Stimulated activated CD4-positive, alpha-beta T cell treated with anti-CD3 and anti-CD28 coated beads, TNF-alpha, amount 100 ng/mL, for 4 hours (primary cell): ENCODE measurements at places on chromosomes 5 and 9.

DNA sequence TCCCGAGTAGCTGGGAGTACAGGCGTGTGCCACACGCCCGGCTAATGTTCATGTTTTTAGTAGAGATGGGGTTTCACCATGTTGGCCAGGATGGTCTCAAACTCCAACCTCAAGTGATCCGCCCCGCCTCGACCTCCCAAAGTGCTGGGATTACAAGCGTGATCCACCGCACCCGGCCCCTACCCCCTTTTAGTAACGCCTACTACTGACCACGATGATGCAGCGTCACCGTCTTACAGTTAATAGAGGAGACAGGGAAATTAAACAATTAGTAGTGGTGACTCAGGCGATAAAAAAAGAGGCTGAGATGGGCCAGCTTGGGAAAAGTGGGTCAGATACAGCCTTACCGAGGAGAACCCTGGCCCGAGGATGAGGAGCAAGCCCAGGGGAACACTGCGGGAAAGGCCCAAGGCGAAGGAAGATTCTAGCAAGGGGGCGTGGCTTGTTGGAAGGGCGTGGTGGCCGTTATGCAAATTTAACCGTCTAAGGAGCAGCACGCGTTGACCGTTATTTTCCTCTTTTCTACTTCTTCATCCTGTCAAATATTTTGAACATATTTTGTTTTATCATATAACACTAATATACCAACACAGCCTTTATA lies 1.6 kb upstream of the SETX start:
- DNase-seq = no peak

GRCh38 chr9:120423812-120424211 lies 156.2 kb downstream of the CDK5RAP2 start:
- DNase-seq = no peak

DNA sequence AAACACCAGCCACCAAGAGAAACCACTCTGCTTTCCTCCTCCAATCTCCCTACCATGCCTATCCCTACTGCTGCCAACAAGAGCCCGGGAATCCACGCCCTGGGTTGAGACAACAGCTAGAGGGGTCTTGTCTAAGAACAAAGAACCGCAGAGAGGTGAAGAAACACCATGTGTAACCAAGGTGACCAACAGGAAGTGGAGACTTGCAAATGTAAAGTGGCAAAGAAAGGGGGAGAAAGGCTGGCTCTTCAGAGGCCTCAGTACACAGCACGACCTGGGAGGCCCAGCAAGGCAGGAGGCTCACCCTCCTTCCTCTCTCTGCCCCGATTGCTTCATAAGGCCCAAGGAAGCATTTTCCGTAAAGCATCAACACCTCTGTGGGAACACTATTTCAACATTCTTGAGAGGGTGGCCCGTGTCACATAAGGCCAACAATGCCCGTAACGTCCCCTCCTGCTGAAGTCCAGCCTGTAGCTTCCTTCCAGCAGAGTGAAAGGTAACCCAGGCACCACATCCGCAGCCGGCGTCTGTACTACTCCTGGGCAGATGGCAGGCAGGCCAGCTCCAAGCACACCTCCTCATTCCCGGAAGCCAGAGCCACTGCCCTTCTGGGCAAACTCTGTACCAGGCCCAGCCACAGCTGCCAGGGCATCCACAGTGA lies 18.3 kb downstream of the CCNJL start:
- no peak for DNase-seq

- DNase-seq = no peak
Measured at GRCh38 chr5:138339464-138339863, 1.4 kb downstream of the FAM53C start.

GRCh38 chr5:38414348-38414747 lies 142.1 kb downstream of the LIFR start:
- DNase-seq = no peak

GRCh38 chr5:52989781-52990527 lies 802 bp downstream of the ITGA2 start:
- no peak for DNase-seq

DNA sequence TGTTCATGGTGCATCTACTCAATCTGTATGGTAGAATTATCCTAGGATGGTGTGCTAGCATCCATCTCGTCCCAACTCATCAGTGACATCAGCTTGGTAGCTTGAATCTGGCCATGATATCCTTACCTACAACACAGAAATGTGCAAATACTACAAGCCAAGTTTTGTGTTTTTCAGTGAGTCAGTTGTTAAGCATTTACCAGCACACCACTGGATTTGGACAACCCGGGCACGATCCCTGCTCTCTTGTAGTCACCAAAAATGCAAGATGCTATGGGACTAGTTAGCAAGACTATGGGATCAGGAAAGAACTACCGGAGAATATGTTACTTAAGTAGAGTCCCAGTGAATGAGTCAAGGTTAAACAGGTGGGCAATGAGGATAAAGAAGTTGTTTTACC lies 32.1 kb upstream of the ZNF354B start:
- DNase-seq = no peak

- DNase-seq = no peak
Measured at GRCh38 chr9:108664309-108665255, 191.2 kb downstream of the ACTL7B start.

- DNase-seq = no peak
Measured at GRCh38 chr5:168746893-168747640, 167.9 kb upstream of the PANK3 start.

- no peak for DNase-seq
Measured at GRCh38 chr5:24823625-24824024, 178.8 kb upstream of the CDH10 start.

DNA sequence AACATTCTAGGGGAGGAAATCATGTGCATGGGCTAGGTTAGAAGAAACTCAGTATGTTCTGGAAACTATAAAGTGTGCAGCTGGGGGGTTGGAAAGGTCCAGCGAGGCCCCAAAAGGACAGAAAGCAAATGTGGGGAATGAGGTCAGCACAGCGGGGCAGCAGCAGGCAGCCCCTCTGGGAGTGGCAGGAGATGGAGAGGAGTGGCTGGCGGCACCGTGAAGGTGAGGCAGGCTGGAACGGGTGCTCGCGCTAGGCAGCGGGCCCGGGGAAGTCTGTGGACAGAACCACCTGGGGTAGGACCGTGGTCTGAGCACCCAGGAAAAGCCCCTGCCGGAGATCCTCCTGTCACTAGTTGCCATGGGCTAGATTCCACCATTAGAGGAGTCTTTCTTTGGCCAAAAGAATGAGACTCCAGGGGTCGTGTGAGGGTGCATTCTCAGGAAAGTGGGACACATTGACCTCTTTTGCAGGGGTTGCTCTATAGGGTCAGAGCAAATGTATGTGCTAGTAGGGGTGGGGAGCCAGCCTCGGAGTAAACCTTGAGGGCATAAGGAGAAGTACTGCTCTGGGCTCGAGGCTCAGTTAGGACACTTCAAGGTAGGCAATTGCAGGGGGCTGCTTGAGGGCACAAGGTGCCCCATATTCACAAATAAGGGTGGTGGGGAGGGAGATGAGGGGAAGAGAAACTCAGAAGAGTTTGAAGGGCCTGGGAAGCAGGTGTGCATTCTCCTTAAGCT lies 61.2 kb downstream of the IL6ST start:
- DNase-seq = no peak

- DNase-seq = no peak
Measured at GRCh38 chr5:180606215-180606785, 15.0 kb upstream of the SCGB3A1 start.

DNA sequence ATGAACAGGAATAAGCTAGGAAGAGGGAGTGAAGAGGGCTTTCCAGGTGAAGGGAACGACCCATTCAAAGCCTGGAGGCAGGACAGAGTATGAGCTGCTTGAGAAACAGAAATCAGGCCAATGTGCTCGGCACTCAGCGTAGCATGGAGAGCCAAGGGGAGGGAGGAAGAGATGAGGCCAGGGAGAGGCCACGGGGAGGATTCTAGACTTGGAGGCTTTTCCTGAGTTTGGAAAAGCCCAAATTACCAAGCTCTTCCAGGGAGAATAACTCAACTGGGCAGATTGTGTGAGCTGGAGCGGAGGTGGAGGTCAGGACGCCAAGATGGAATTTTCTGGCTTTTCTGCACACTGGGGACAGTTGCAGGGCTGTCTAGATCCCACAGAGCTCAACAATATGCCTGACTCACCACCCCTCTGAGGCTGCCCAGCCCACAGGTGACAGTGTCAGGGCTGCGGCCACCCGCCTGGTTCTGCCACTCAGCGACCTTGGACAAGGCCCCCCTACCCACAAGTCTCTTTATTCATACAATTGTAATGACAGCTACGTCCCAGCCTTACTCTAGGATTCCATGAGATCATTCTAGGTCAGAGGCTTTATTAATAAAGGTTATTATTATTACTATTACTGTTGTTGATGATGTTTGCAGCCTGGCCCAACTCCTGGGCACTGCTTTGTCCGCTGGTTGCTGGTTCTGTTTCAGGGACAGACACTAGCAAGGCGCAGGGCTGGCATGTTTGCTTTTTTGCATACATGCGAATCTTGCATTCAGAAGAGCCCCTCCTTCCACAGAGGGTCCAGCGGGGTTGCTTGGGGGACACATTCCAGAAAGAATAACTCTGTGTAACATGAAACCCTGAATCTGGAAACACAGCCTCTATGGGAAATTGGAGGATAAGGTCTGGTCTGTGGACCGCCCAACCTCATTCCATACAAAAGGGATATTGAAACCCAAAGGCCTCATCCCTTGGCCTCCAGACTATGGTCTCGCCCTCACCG lies 9.4 kb upstream of the LMX1B start:
- DNase-seq = no peak

GRCh38 chr5:67725604-67726003 lies 490.0 kb upstream of the PIK3R1 start:
- no peak for DNase-seq

- DNase-seq = no peak
Measured at GRCh38 chr9:105114318-105114717, 130.1 kb upstream of the SLC44A1 start.

GRCh38 chr5:67998709-67999261 lies 216.8 kb upstream of the PIK3R1 start:
- DNase-seq = no peak

- no peak for DNase-seq
Measured at GRCh38 chr5:94906750-94907149, 288.3 kb downstream of the SLF1 start.

- no peak for DNase-seq
Measured at GRCh38 chr9:73146111-73146815, 5.4 kb upstream of the ANXA1 start.

DNA sequence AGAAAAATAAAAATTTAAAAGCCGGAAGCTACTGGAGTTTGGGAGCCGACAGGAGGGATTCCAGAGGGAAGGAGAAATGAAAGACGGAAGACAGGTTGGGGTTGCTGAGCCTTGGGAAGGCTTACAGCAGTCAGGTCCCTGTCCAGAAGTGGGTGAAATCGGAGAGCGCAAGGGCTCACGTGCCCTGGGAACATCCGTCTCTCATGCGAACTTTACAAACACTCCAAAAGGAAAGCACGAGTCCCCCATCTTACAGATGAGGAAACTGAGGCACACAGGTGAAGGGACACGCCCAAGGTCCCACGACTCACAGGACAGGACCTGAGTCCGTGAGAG lies 347 bp upstream of the OLFML2A start:
- no peak for DNase-seq

DNA sequence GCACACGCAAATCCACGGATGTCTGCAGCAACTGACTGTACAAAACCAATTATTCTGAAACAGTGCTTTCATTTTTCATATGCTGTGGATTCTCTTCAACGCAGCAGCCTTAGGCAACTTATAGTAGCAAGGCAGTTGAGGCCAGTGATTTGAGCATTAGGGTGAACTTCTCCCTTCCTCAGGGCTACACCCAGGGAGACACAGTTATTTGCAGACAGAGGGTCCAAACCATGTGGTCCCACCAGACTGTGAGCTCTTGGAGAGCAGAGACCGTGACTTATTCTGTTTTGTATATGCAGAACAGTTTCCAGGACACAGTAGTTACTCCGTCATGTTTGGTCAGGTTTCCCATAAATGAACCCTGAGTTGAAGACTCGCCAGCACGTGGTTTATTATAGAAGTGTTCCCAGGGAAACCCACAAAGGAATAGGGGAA lies 19.0 kb upstream of the WHRN start:
- no peak for DNase-seq

DNA sequence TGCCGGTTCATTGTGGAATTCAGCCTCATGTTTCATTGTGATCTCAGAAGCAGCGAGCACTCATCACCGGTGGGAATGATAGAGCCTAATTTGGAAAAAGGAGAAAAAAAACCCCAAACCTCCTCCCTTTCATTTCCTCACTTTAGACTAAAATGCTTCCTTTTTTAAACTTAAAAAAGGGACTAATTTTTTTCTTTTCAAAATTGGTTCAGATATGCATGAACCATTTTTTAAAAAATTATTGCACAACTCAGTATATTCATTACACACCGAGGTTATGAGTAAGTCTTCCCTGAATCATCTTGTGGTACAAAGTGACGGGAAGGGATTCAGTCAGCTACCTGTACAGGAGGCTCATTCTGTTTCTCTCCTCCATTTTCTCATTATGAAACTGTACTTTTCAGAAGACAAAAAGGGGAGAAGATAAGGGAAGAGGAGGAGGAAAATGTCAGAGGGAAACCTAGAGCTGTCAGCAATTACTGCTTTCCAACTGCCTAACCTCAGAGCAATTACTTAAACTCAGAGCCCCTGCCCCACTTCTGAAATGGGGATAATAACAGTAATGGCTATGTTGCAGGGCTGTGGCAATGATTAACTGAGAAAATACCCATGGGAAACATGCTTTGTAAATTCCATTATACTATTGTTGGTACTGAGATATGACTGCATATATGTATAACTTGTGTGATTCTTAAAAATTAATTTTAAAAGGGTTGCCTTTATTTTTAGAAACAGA lies 24.0 kb downstream of the GALNT10 start:
- DNase-seq = no peak

GRCh38 chr9:82526577-82526976 lies 536.4 kb downstream of the RASEF start:
- no peak for DNase-seq

DNA sequence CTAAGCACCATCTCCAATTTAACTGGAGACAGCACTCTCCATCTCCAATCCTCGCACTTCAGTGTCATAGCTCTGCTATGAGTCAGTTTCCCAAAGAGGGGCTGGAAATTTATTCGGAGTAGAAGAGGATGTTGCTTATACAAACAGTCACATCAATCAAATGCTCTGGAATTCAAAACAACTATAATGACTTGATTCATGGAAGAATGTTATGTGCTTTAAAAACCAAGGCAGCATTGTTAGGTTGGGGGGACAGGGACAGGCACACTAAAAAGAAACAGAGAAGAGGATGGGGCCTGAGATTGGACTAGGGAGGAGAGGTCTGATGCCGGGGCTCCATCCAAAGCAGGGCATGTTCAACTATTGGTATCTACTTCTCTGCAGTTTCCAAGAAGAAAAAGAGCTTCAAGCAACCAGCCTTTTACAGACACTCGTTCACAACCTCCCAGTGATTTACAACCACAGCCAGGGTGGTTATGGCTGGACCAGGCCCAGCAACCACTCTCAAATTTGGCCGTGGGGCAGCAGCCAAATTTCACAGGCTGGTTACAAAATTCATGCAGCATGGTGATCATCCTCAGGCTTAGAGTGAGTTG lies 117.5 kb upstream of the ZNF366 start:
- no peak for DNase-seq

- DNase-seq = no peak
Measured at GRCh38 chr9:98971168-98971914, 27.6 kb downstream of the COL15A1 start.

- DNase-seq = no peak
Measured at GRCh38 chr5:135491552-135492318, 39.6 kb upstream of the TIFAB start.

GRCh38 chr5:167451076-167451475 lies 840.4 kb upstream of the WWC1 start:
- no peak for DNase-seq
